Non-pigmented ciliary epithelial cell (primary cell): ENCODE measurements at places on chromosomes 3 and 15.

DNA sequence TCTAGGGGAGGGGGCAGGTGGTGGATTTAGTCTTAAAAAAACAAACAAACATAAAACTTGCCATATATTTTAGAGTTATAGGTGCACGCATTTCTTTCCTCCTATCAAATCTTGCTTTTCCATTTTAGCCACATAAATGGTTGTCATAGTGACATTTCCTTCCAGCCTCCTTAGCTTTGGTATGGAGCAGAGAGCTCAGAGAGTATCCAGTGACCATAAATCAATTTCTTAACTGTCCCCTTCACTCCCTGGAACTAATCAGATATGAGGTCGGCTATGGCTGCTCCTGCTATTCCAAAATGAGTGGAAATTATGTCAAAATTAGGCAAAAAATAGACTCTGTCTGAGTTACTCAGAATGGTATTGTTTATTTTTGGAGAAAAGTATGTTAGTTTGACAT, 164.5 kb downstream of the EBLN2 start:
- no peak for DNase-seq

GRCh38 chr3:188166441-188166840, 12.5 kb downstream of the LPP start:
- no peak for DNase-seq

DNA sequence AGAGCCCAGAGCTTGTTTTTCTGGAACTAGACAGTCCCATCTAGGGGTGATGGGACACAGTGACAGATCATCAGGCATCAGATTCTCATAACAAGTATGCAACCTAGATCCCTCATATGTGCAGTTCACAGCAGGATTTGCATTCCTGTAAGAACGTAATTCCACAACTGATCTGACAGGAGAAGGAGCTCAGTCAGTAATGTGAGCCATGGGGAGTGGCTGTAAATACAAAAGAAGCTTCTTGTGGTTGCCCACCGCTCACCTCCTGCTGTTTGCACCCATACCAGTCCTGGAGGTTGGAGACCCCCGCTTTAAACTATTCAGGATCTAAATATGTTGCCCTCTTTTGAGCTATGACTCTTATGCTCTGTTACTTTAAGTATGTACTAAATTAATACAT, 167.3 kb downstream of the ALCAM start:
- DNase-seq: peak; percentile 66

DNA sequence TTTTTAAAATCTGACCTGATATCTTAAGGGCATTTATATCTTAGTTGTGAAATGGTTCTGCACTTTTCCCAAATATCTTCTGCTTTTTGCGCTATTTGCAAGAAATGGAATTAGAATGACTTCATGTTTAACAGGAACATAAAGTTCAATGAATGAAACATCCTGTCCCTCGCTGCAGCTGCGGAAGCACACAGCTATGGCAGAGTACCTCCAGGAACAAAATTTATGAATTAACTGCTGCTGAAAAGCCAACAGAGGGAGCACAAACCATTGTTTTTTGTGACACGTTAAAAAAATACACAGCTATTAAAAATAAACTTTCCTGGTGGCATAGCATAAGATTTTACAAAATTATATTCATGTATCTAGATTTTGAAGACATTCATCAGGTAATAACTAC, 404.4 kb upstream of the MDFIC2 start:
- no peak for DNase-seq

DNA sequence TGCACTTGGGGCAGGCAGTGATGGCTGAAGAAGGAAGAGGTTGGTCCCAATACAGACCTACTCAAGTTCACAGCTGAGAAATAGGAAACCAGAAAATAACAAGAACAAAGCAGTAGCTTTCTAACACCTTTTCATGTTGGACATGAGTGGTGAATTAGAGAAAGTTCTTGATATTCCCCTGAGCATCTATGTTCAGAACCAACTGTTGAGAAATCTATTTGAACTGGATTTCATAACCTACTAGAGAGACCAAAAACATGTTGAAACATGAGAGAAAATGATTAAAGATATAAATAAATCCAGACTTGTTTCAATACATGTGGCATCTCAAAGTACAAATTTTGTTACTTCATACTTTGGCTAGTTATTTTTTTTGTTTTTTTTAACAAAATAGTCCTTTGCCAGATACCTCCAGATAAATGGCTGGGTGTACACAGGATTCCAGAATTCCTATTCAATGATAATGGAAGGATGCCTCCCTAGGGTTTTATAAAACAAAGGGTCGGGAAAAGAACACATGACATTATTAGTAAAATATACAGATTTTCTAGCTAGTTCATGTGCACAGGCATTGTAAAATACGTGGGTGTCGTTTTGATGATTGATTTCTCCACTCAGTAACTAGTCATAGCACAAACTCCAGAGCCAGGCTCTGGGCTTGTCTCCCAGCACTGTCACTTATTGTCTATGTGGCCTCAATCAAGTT, 34.4 kb upstream of the TNFSF10 start:
- DNase-seq: no peak

DNA sequence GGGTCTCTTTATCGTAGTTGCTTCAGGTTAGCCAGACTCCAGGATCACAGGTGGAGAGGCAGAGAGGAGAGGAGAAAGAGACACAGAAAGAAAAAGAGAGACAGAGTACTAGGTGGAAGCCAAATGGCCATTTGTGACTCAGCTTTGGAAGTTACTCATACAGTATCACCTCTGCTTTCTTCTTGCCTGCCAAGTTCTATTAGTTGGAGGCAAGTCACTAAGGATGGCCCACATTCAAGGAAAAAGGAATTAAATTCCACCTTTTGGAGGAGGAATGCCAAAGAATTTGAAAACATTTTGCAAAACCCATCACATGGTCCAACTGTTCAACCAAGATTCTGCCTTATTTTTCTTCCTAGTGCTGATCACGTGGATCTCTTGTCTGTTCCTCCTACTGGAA, 291.1 kb downstream of the CHL1 start:
- DNase-seq: no peak

DNA sequence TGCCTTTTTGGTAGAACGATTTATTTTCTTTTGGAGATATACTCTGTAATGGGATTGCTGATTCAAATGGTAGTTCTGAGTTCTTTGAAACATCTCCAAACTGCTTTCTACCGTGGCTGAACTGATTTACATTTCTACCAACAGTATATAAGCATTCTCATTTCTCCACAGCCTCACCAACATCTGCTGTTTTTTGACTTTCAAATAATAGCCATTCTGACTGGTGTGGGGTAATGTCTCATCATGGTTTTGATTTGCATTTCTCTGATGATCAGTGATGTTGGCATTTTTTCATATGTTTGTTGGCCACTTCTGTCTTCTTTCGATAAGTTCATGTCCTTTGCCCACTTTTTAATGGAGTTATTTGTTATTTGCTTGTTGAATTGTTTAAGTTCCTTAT, 154.0 kb downstream of the ABHD5 start:
- no peak for DNase-seq

- peak; percentile 97 for DNase-seq
Measured at GRCh38 chr3:139772539-139773500, 95.0 kb upstream of the NMNAT3 start.

DNA sequence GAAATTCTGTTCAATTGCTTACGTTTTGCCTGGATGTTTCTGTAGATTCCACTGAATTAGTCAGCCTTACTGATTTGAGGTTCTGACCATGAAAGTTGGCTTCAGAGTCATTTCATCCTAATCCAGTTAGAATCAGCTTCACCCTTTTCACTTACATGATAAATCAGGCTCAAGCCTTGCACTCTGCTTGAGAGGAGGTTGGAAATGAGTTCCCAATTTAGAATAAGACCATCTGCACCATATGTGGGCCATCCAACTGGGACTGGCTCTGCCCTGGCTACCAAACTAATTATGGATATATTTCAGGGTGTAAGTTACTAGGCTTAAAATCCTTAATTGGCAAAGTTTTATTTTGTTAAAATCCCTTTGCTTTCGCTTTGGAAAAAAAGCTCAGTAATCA, 255.7 kb downstream of the CHL1 start:
- no peak for DNase-seq

GRCh38 chr3:66237552-66237951, 16.8 kb downstream of the SLC25A26 start:
- no peak for DNase-seq

GRCh38 chr3:15653321-15653720, 51.8 kb downstream of the BTD start:
- DNase-seq: no peak

DNA sequence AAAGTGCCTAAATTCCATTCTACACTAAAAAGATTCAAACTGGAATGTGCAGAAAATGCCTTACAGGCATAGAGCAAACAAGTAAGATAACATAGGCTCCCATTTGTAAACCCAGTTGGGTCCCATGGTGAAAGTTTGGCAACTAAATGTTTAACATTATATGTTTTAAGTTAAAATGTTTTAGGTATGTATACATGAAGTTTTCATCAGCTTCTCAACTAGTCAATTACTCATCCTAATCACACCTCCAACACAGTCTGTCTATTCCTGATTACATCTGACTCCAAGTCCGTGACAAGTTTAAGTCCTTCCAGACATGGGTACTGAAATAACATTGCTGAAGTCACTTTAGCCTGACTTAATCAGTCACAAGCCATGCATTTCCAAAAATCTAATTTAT, 25.0 kb downstream of the MYLK start:
- no peak for DNase-seq

DNA sequence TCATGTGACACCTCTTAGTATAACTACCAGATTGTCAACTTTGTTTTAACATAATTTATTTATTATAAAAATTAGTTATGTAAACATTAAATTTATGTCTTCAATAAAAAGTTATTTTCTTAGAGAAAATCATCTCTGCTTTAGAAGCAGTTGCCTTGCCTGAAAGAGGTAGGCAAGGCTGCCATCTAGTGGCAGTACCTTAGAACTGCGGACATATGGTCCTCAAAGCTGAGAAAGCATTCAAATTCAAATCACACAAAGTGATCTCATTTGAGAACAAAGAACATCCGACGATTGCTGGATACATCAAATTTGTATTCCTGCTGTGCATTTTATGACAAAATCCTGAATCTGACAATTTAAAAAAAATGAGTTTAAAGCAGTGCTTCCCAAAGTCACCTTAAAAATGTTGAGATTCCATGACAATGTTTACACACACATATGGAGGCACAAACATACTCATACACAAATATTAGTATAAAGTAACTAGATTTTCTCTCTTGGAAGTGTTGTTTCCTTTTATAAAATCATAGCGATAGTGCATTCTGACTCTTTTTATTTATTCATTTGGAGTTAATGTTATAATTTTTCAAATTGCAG, 617.4 kb downstream of the CADM2 start:
- peak; percentile 30 for DNase-seq

DNA sequence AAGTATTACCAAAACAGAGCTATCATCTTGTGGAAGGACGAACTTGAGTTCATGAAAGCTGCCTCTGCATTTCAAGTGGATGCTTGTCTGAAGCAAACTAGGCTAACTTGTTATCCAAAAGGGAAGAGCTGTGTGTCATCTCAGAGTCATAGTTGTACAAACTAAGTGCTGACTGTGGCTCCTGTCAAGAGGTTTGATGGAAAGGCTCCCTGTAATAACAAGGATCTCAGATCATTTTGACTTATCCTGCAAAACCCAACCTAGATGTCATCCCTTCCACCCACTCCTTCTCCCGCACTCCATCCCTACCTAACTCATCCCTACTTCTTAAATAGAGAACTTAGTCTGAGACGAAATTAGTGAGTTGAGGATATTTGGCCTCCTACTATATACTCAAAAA, 110.8 kb downstream of the NR2E3 start:
- no peak for DNase-seq

DNA sequence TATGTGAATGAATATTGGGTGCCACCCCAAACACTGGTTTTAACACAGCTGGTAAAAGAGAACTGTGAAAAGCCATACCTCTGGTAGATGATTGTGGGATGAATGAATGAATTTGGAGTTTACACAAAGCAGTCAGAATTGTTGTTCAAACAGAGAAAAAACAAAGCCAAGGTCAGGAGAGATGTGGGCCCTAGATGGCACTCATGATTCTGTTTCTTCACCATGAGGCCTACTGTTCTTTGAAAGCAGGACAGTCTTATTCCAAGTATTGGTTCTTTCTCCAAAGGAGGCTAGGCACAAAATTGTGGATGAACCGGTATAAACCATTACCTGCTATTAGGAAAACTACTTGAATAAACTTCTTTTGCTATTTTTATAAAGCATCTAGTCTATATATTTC, 97.6 kb downstream of the SAMMSON start:
- no peak for DNase-seq

DNA sequence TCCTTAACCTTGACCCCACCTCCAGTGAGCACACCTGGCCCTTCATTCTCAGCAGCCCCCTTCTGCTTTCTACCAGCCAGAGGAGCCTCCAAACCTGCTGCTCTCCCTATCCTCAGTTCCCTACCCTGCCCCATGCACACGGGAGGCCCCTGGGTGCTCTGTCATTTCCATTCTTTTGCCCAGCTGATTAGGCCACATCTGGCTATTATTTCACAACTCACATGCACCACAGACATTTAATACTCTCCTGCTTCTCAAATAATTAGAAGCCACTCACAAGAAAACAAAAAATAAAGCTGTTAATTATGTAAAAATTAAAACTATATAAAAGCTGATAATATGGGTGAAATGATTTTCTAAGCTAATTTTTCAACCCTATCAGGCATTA, 50.7 kb downstream of the MYLK start:
- no peak for DNase-seq

GRCh38 chr3:133593243-133593642, 19.8 kb downstream of the CDV3 start:
- no peak for DNase-seq

- no peak for DNase-seq
Measured at GRCh38 chr15:69074001-69074842, 59.7 kb downstream of the NOX5 start.

DNA sequence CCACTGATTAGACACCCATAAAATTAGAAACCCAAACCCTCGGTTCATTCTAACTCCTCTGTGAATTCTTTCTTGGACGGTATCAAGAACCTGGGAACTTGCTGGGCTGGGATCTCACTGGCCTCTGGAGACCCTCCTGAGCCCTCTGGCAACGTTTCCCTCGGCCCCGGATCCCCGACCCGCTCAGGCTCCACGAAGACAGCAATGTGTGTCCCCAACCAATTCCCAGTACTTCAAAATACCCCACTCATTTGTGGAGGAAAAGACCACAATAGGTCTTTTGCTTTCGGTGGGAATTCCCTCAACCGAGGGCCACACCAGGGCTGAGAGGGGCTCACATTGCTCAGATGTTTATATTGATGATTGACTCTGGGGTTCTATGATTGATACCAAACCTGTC, 117.9 kb upstream of the PRR20G start:
- no peak for DNase-seq

DNA sequence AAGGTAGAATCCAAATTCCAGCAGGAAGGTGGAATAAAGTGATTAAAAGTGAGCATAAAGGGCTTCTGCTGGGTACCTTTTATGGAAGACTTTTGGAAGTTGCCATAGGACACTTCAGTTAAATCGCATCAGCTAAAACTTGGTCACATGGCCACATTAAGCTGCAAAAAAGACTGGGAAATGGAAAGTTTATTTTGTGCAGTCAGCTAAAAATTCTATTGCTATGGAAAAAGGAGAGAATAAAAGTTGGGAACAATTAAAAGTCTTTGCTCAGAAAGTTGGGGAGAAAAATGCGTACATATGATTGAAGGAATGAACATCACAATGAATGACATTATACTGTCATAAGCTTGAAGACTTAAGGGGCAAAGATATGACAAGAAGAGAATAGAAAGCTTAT, 49.3 kb downstream of the FGF7 start:
- no peak for DNase-seq

GRCh38 chr3:190286014-190286413, 36.2 kb downstream of the CLDN1 start:
- no peak for DNase-seq
